GM04504 (cell line): ENCODE measurements at places on chromosomes 12 and 14.

DNA sequence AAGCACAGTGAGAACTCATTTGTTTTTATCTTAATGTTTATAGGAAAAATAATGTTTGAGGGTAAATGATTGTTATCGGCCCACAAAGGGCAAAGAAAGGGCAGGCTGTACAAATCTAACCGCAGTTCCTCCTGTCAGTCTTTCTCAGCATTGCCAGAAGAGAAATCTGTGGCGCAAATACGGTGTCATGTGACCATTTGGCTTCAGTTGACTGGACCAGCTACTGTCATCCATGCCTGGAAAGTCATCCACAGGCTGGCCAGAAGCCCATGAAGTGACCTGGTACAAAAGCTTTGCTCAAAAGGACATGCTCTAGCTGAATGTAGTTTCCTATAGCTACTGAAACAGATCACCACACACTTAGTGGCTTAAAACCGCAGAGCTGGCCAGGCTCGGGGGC, 43.6 kb downstream of the HCAR2 start:
- no peak for DNase-seq

GRCh38 chr14:51331486-51332367, 91.7 kb downstream of the TMX1 start:
- DNase-seq: no peak

- no peak for DNase-seq
Measured at GRCh38 chr14:76228138-76228537, 76.4 kb downstream of the GPATCH2L start.

DNA sequence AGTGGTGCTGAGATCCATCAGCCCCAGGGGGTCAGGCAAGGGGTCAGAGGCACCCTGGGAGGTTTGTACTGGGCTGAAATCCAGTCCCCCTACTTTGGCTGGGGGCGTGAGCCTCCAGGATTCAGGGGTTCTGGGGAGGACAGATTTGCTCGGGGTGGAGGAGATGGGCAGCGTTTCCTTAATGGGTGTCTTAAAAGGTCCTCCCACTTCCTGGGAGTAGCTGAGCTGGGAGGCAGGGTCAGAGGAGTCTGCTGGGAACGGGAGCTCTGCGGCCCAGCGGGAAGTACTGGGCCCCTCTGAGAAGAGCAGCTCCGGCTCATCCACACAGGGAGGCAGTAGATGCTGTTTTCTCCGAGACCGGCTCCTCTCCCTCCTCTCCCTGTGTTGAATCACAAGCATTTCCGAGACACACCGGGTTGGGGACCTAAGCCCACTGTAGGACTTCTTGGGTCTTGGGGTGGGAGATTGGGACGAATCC, 2.1 kb upstream of the TEX52 start:
- no peak for DNase-seq

- no peak for DNase-seq
Measured at GRCh38 chr14:91175291-91176201, 61.7 kb downstream of the DGLUCY start.

GRCh38 chr12:92641291-92641690, 61.5 kb upstream of the PLEKHG7 start:
- DNase-seq: no peak

DNA sequence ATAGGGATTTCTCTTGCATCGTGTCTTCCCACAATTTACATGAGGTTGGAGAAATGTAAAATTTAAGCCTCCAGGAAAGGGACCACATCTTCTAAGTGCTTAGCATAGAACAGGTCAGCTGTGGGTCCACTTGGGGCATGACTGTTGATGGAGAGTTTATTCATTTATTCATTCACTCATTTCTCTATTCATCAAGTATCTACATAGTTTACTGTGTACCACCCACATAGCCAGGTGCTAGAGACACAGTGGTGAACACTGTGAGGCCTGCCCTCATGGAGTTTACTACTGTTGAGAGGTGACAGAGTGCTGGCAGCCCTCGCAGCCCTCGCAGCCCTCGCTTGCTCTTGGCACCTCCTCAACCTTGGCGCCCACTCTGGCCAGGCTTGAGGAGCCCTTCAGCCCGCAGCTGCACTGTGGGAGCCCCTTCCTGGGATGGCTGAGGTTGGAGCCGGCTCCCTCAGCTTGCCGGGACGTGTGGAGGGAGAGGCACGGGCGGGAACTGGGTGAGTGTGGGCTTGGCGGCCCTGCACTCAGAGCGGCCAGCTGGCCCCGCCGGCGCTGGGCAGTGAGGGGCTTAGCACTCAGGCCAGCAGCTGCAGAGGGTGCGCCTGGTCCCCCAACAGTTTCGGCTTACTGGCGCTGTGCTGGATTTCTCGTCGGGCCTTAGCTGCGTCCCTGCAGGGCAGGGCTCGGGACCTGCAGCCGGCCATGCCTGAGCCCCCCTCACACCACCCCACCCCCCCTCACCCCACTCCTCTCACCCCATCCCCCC, 1.7 kb upstream of the JPH4 start:
- no peak for DNase-seq

DNA sequence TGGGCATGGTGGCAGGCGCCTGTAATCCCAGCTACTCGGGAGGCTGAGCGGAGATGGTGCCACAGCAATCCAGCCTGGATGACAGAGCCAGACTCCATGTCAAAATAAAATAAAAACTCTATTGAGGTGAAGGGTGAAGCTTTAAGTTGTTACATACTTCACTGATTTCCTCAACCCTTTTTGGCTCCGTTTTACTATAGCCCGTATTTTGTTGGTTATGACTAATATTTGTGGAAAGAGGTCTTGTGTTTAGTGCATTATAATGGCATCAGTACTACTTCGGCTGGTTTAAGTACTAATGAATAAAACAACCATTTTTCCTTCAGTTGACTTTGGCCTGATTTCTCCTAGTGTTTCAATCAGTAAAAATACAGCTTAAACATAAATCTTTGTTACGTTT, 27.0 kb upstream of the SLC2A14 start:
- DNase-seq: no peak

DNA sequence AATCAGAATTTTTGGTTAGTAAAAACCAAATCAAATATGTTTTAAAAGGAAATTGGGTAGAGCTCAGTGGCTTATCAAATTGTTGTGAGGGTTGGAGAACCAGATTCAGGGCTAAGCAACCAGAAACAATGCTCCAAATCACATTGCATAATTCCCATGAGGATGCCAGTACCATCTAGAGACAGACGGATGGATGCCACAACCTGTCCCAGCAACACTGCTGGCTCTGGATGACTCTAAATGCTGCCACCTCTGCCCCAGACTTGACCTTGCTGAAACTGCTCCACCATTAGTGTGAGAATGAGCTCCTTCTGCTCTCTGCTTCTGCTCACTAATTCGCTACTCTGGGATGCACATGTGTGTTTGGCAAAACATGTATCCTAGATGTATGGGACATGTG, 43.9 kb downstream of the FRS2 start:
- DNase-seq: no peak

DNA sequence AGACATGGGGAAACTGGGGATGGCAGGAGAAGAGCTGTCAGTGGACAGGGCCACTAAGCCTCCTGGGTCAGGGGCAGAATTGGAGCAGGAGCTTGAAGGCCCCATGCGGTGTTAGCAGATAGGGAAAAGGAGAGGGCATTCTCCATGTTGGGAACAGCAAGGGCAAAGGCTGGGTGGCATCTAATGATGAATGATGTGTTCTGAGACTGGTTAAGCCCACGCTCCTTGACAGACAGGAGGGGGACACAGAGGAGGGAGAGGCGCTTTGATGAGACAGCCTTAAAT, 63.0 kb downstream of the CLMN start:
- no peak for DNase-seq

DNA sequence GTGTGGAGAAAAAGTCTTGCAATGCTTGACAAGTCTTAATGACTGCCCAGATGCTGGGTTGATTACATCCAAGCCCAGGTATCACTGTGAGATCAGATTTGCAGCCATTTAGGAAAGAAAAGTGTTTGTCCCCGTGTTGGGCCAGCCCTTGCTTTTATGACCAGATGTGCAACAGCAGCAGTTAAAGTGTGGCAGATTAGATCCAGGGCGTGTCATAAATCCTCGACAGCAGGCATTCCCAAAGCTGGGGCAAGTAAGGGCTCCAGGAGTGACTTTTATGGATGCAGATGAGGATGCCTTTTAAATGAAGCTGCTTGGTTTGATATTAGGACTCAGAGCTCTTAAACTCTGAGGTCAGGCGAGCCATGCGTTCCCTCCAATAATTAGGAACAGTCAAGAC, 1.7 kb downstream of the SMOC1 start:
- DNase-seq: no peak

- DNase-seq: no peak
Measured at GRCh38 chr12:116135209-116135930, 142.1 kb downstream of the MED13L start.

GRCh38 chr12:50678650-50679365, 85.1 kb upstream of the ATF1 start:
- no peak for DNase-seq

DNA sequence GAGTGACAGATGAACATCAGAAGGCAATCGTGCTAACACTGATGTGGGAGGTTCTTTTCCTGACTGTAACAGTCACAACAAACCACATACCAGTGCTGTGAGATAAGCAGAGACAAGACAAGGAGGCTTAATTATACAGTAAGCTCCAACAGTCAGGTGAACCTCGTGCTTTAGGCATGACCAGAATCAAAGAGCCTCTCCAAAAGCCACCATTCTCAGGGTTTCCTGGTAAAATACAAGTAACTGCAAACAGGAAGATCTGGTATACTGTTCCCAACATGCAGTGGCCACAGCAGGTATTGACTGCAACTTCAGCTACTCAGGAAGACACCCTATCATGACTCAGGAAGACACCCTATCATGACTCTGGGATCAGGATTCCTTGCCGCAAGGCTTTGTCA, 47.3 kb upstream of the GTF2A1 start:
- no peak for DNase-seq

- no peak for DNase-seq
Measured at GRCh38 chr12:14322403-14322802, 43.1 kb upstream of the ATF7IP start.

- no peak for DNase-seq
Measured at GRCh38 chr12:1744932-1745331, 54.1 kb downstream of the ADIPOR2 start.

GRCh38 chr14:105366386-105367074, 31.8 kb upstream of the TEX22 start:
- no peak for DNase-seq

DNA sequence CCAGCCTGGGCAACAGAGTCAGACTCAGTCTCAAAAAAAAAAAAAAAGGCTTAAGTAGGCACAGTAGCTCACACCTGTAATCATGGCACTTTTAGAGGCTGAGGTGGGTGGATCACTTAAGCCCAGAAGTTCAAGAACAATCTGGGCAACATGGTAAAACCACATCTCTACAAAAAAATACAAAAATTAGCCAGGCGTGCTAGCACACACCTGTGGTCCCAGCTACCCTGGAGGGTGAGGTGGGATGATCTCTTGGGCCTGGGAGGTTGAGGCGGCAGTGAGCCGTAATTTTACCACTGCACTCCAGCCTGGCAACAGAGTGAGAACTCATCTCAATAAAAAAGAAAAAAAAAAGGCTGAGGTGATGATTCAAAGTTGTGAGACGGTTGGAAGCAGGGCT, 9.1 kb upstream of the RESF1 start:
- DNase-seq: no peak

- DNase-seq: no peak
Measured at GRCh38 chr12:1530592-1531152, 63.7 kb downstream of the FBXL14 start.

DNA sequence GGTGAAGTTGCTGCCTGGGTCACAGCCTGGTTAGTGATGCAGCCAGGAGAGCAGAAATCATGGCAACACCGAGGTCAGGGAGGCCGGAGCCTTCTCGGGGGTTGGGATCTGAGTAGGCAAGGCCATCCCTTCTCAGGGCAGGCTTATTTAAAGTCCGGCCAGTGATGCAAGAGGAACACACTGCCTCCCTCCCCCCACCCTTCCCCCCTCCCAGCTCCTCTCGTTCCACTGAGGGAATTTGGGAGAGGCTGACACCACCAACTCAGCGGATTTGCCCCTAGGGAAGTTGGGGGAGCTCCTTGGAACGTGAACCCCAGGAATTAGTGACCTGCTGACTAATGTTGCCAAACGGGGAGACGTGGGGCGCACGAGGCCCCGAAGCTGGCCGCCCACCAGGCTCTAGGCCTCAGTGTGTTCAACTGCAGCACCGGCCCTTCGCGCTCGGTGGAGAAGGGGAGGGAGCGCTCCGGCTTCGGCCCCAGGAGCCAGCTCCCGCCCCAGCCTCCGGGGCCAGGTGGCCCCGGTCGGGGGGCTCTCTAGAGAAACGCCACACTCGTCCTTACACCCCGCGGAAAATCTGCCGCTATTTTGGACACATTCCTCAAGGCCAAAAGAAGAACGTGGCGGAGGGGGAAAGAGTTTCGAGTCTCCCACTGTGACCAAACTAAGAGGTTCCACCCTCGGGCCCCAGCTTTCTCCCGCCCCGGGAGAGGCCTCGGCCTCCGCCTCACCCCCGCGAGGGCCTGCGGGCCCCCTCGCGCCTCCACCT, 1.6 kb downstream of the CTDSP2 start:
- peak; percentile 85 for DNase-seq

- no peak for DNase-seq
Measured at GRCh38 chr14:103002578-103003350, 54.6 kb downstream of the CDC42BPB start.

DNA sequence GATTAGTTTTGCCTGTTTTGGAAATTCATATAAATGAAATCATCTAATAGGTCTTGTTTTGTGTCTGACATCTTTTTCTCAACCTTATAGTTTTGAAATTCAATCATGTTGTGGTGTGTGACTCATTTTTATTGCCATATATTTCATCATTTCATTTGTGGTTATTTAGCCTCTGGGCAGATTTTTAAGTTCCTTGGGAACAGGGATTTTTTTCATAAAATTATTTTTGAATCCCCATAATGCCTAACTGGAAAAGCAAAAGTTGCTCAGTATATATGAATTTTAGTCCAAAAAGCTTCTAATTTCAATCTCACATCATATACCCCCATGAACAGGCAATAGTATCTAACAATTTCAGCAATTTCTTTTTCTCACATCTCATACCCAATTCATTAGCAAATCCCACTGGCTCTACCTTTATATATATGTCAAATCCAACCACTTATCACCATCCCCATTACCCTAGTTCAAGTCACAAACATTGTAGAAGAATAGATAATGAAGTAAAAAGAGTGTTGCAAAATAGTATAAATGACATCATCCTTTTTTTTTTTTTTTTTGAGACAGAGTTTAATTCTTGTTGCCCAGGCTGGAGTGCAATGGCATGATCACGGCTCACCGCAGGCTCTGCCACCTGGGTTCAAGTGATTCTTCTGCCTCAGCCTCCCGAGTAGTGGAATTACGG, 2.6 kb upstream of the OR6J1 start:
- DNase-seq: peak; percentile 51

DNA sequence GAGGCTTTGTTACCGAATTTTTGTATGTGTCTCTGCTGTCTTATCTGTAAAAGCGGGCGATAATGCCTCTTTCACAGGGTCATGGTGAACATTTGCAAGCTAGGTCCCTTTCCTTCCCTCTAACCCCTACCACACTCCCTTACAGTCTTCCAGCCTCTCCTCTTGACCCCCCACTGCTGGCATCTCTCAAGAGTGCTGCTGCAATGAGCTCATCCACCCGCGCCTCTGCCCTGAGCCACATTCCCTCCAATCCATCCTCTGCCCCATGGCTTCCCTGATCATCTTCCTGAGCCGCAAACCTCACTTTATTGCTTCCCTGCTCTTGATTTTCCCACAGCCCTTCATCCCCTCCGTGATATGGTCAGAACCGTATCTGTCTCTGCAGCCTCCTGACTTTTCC, 343.6 kb downstream of the BCL11B start:
- no peak for DNase-seq
